ENCODE measurements at places on chromosomes 1 and 21. TPM values are rescaled to one million over a fixed set of nuclear protein-coding genes. Genes with fewer than 3 reads are reported as not detected.
A peak's percentile ranks its signal among the peaks of the same experiment; 100 is the strongest.

GRCh38 chr1:61419657-61420056, 305.3 kb downstream of the TM2D1 start:
- no peaks in the 10 kb centered on the region for H3K27me3 ChIP-seq
- H3K4me1 ChIP-seq, result peaks cover 2% of the 10 kb centered on the region
- DNase-seq, result no peak

DNA sequence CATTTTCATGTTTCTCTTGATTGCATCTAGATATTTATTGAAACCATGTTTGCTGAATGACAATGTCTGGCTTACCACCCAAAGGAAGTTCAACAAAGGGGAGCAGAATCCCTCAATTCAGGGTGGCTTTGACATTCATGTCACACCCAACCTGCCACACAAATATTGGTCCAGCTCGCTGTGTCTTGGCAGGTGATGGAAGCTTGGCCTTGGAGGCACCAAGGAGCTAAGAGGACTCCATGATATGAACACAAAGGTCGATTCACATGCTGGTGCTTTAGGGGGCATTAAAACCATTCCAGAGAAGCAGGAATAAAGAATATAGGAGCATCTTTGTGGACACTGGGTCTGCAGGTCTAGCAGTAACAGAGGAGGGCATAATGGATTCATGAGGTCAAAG, 114.8 kb downstream of the RUNX1 start:
- no peak overlapping the region for H3K4me3 ChIP-seq
- no peak overlapping the region for H3K27ac ChIP-seq
- no peak for DNase-seq
- H3K4me1 ChIP-seq, result peaks cover 6% of the 10 kb centered on the region
- no peaks in the 10 kb centered on the region for H3K27me3 ChIP-seq
- no peaks in the 10 kb centered on the region for H3K36me3 ChIP-seq

DNA sequence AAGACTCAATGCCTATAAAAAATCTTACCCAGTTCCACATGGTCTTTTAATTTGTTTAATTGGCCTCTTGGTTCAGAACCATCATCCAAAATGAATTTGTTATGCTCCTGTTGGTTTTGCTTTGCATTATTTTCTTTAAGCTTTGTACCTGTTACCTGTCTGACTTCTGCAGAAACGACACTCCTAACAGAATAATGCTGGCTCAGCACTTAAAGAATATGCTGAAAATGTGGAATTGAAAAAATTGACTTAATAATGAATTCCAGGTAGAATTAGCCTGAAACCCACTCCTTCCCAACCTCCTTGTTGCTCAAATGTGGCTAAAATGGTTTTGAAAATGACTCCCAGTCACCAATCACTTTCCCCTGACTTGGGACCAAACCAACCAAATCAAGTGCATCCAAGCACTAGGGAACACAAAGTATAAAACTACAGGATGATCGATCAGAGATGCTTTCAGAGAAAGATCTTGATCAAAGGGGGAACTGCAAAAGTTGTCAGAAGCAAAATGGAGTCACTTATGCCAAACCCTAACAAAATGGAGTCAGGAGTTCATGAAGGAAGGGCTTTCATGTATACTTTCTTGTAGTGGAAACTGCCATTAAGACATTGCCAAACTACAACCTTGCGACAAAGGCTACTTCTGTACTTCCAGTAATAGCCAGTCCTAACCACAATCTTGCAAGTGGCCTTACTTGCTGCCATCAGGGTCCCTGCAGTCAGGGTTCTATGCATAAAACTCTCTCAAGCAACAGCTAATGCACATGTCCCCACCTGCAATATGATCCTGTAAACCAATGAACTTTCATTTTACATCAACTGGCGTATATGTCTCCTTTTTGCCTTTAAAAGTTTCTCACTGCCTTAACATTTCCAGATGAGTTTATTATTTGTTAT, 5.4 kb downstream of the GBP7 start:
- no peak overlapping the region for H3K4me3 ChIP-seq
- no peaks in the 10 kb centered on the region for H3K4me1 ChIP-seq
- H3K27me3 ChIP-seq, result no peaks in the 10 kb centered on the region
- no peaks in the 10 kb centered on the region for H3K36me3 ChIP-seq
- no peak for DNase-seq
- no peak overlapping the region for H3K27ac ChIP-seq

DNA sequence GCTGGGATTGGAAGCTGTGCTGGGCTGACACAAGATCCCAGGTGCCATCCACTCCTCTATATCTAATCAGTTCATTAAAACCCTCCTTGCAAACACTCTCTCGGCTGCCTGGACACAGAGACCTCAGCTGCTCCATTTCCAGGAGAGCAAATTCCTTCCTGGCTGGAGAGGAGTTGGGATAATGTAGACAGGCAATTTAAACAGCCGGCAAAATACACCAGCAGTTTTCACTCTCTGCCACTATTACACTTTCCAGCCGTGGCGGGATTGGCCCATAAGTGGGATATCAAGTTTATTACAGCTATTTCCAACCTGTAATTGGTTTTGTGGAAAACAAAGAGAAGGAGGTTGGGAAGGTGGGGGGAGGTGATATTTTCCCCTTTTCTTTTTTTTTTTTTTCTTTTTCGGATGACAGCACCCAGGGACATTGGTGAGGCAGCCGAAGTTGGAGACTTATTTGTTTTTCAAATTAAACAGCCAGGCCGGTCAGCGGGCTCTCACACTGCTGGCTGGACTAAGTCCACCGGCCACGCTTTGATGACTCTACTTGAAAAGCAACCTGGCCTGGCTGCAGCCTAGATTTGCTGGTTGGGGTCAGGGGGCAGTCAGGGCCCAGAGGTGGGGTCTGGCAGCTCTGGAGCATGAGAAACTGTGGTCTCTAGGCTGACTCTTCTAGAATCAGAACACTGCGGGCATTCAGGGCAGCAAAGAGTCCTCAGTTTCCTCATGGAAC, 177.4 kb downstream of the IGSF21 start:
- no peak for DNase-seq

GRCh38 chr21:40227096-40227495, 359.9 kb downstream of the PCP4 start:
- H3K4me1 ChIP-seq, result no peaks in the 10 kb centered on the region
- no peak overlapping the region for H3K4me3 ChIP-seq
- H3K36me3 ChIP-seq, result no peaks in the 10 kb centered on the region
- peaks cover 1% of the 10 kb centered on the region for H3K27me3 ChIP-seq

DNA sequence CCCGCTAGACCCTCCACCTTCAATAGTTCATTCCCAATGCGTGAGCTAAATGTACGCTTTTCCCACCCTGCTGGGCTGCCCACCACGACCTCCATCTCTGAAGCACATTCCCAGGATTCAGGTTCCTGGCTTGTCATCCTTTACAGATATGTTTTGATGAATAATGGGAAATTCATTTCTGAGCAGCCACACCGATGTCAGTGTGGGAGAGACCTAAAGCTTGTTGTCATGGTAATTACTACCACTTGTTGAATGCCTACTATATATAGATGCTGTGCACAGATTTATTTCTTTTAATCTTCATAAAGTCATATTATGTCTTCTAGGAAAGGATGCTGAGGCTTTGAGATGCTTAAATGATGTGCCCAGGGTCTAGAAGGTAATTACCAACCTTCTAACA, 8.0 kb downstream of the RCSD1 start:
- no peak overlapping the region for H3K4me3 ChIP-seq
- no peaks in the 10 kb centered on the region for H3K36me3 ChIP-seq
- H3K27me3 ChIP-seq, result peaks cover 3% of the 10 kb centered on the region
- peaks cover 6% of the 10 kb centered on the region for H3K4me1 ChIP-seq
- DNase-seq, result no peak
- no peak overlapping the region for H3K27ac ChIP-seq

DNA sequence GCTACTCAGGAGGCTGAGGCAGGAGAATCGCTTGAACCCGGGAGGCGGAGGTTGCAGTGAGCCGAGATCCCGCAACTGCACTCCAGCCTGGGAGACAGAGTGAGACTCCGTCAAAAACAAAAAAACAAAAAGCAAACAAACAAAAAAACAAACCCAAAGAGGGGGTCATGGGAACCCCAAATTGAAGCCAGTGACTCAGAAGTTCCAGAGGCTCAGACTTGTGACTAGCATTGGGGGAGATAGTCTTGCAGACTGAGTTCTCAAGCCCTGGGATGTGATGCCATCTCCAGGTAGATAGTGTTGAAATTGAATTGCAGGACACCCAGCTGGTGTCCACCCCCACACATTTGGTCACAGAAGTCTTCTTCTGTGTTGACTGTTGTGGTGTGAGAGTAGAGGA, 24.9 kb upstream of the ENO1 start:
- no peak for DNase-seq
- H3K36me3 ChIP-seq, result no peaks in the 10 kb centered on the region
- no peak overlapping the region for H3K4me3 ChIP-seq
- H3K4me1 ChIP-seq, result no peaks in the 10 kb centered on the region
- H3K27ac ChIP-seq, result no peak overlapping the region

DNA sequence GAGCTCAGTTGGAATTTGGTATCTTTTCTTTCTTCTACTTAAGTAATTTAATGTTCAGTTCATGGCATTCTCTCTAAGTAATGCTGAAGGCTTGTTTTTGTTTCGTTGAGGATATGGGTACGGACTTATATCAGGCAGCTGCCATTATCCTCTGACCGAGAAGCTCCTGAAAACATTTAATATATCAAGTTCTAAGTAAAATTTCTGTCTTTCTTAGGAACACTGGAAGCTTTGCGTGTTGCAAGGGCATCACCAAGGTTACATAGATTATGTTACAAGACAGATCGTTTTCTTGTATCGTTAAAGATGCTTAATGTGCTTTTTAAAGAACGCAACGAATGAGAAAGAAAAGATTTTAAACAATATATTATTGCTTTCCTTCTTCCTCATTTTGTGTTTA, 1.0 kb upstream of the GALNT2 start:
- peak overlapping the region; percentile 94 for H3K4me3 ChIP-seq
- no peak for DNase-seq
- H3K27me3 ChIP-seq, result peaks cover 5% of the 10 kb centered on the region

The CHRM3 gene
- 1.3 TPM for total RNA-seq

The ALX3 gene
- not detected for total RNA-seq

The RBM11 gene
- 2.7 TPM for total RNA-seq

The AMPD1 gene
- not detected for total RNA-seq

The GPR25 gene
- total RNA-seq, result not detected

The FCRLA gene
- total RNA-seq, result 0.39 TPM

Measured in glutamatergic neuron (in vitro differentiated cells).